Natural killer cell treated with Interleukin-12 subunit alpha and Interleukin-12 subunit beta and Interleukin-15 and Interleukin-18, amount 100 ng/mL, for 72 hours (primary cell): ENCODE measurements at places on chromosomes 11 and 22. TPM values are rescaled to one million over a fixed set of nuclear protein-coding genes. Genes with fewer than 3 reads are reported as not detected.

DNA sequence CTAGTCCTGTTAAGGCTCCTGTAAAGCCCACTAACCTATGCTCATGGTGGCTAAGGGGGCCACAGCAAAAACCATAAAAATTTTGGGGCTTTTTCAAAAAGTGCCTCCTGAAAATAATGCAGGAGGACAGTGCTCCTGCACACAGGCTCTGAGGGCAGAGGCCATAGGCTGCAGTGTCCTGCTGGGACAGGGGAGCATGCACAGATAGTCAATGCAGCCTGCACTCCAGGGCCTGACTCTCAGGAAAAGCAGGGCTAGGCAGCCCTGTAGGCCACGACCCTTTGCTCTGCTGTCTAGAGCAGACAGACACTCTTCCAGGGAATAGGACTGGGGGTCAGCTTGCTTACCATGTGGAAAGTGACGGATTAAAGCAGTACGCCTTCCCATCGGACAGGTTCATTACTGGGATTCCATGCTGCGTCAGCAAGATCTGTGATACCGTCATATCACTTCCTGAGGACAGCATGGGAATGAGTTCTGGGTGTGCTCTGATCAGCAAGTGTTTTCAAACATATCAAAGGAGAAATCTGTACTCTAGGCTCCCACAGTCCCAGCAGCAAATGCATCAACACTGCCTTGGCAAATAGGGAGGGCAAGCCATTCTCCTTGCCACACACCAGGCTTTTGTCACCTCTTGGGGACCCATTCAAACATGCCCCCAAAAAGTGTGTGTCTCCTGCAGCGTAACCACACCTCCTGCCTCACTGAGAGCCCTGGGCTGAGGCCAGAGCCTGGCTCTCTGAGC lies 64.1 kb upstream of the CLTCL1 start:
- no peak for DNase-seq

DNA sequence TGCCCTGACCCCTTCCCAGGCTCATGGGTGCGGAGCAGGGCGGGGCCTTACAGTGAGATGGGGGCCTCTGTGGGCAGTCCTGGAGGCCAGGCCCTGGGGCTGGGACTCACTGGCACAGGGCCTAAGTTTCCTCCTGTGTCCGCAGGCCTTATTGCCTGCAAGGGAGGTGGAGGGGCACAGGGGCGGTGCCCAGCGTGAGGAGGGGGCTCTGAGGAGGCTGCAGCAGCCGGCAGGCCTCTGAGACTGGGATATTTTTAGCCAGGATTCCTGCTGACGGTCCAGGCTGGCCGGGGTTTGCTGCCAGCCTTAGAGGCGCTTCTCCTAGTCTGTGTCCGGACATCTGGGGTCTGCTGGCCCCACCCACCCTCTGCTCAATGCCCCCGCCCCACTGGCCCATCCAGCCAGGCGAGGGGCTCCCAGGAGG lies 5.7 kb upstream of the RTN4R start:
- no peak for DNase-seq

DNA sequence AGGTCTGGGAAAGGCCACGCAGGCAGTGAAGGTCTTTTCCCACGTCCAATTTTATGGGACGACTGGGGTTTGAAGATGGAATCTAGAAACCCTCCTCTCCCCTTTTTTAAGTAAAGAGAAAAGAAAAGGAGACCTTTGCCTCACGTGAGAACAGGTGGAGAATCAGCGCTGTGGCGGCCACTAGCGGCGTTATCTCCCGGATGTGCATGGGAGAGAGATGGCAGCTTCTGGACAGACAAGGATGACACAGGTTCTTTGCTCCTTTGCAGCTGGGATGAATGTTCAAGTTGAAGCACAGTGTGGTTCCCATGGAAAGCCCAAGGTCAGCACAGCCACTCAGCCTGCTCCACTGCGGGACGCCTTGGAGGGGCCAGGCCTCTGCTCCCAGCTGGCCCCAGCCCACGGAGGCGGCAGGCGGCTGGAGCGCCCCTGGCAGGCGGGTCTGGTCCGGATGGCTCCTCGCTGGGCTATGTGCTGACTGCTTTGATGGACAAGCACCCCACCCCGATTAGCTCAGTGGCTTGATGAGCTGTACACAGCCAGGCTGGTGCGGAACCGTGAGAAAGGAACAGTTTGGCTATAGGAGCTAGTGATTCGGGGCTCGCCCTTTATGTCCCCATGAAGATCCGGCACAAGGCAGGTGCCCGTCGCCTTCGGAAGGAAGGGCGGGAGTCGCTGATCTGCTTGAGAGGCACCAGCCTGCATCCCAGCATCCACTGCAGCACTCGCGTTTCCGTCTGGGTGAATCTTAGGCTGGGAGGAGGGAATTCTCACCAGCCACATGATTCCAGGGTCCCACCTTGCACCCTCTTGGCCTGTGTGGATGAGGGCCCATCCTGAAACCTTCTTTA lies 14.5 kb upstream of the BID start:
- no peak for DNase-seq

DNA sequence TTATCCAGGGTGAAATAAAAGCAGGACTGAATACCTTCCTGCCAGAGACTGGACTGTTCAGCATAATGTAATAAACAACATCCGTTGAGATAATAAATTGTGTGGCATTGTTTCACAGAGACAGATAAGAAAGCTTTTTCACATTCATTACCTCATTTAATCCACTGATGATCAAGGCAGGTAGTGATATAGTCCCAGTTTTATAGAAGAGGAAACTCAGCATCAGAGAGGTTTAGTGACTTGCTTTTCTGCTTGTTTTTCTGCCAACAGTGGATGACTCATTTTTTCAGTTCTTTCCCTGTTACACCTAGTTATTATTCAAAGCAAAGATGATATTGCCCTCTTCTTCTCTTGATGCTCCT lies 4.0 kb downstream of the MYO18B start:
- DNase-seq, result no peak

DNA sequence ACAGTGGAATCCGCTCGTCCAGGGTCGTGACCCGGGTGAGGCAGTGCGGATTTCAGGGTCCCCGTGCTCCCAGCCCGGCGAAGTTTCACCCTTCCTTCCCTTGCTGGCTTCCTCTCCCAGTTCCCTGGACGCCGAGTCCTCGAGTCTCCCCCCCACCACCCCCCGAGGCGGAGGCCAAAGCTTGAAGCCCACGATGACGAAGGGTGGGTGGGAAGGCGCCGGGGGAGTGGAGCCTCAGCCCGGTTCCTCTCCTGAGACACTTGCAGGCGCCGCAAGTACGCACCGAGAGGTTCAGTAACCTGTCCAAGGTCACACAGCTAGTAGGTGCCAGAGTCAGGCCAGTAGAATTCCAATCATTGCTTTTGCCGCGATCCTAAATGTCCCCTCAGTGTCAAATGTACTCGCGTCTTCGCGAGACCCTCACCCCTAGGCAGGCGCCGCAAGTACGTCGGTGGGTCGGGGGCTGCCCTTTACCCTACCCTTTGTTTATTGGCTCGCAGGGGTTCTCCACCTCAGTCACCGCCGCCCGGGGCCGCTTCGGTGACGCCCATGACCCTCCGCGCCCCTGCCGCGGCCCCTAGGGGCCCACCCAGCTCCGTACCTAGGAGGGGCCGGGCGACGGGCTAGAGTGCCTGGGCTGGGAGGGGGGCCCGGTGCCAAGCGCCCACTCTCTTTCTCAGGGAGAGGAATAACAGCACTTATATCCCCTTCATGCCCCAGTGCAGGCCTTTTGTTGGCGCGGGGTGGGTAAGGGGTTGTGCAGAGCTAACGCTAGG lies 5.7 kb upstream of the CHRM1 start:
- DNase-seq, result no peak

DNA sequence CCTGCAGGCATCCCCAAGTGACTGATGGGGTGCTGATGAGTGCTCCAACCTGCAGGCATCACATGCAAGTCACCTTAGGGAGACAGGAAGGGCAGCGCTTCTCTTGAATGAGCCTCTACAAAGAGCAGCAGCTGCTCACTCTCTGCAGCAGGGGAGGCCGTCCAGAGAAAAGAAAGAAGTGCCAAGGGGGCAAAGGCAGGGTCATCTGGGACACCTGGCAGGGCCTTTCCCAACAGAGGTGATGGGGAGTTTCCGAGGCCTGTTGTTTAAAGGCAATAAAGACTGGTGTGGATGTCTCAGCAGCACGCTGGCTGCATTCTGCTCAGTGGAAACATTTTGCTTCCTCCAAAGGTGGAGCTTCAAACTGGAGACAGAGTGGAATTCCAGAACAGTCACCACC lies 113.7 kb downstream of the ETS1 start:
- DNase-seq, result no peak

DNA sequence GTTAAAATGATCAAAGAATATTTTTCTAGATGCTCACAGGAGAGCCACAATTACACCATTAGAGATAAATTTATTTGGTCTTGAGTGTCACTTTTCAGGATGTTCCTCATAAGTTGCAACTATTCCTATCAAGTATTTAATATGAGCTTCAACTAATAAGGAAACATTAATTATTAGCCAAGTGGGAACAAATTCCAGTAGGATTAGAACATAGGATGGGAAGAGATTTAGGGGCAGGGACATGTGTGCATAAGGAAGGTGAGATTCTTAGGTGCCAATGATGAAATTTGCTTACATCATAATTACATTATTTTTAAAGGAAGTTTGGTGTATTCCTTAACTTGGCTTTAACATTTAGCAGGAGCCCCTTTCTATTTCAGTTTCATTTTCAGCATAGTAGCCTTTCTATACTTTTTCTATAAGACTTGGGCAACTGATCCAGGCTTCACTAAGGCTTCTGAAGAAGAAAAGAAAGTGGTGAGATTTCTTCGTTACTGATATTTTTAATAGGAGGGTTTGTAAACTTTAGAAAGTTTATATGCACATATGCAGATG lies 38.8 kb downstream of the CSRP3 start:
- DNase-seq, result no peak

GRCh38 chr11:128711136-128711535 lies 17.3 kb downstream of the FLI1 start:
- no peak for DNase-seq

- no peak for DNase-seq
Observed at GRCh38 chr11:57380975-57381374, at the start of gene PRG3. Gene PRG3 (minus strand): TSS chr11:57381150. CDS start chr11:57380708, 442 bp downstream.

DNA sequence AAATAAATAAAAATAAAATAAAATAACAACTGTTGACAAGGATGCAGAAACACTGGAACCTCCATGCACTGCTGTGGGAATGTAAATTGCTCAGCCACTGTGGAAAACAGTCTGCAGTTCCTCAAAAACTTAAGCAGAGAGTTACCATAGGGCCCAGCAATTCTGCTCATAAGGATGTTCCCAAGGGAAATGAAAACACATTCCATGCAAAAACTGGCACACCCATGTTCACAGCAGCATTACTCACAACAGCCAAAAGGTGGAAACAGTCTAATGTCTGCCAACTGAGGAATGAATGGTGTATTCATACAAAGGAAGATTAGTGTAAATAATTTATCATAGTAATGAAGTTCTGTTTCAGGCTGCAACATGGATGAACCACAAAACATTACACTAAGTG lies 3.2 kb upstream of the KRTAP5-10 start:
- no peak for DNase-seq

GRCh38 chr11:83438438-83438837 lies 152.3 kb upstream of the CCDC90B start:
- no peak for DNase-seq

DNA sequence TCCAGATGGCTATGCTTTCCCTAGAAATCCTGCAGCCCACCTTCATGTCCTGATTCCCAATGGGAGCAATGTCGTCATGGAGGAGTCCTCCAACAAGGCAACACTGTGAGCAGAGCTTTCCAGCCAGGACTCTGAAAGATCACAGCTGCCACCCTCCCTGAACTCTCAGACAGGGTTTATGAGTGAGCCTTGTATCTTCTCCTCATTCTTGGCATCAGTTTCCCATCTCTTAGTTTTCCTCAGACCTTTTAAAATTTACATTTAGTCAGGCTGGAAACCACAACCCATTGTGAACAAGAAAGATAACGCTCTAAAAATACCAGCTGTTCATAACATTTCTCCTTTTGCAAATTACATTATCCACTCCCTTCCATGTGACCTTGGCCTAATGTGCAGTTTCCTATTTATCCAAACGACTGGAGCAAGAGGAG lies 15.6 kb upstream of the LYVE1 start:
- DNase-seq, result no peak

DNA sequence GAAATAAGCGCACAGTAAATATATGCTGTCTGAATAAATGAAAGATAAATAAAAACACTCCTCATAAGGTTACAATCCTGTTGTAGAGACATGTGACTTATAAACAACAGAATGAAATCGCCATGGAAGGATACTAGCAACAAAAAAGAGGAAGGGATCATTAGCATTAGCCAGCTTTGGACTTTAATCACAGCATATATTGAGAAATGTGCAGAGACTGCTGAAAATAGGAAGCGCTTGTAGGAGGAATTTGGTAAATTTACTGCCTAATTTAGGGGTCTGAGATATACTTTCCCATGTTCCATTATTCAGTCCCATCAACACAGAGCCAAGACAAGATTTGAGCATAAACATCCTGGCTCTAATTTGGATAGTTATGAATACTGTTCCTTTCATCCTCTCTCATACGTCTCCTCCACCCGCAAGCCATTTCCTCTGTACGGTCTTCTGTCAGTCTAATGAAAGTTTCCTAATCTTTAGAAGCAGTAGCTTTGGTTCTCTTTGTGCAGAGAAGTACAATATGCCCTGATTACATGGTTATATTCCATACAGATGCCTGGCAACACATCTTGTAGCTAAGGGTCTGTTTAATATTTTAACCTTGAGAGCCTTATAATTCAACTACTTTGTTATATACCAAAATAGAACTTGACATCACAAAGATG lies 37.1 kb upstream of the AKIP1 start:
- DNase-seq, result no peak

GRCh38 chr11:73451896-73452295 lies 75.7 kb downstream of the RELT start:
- no peak for DNase-seq

GRCh38 chr11:64260147-64260708 lies 8.9 kb downstream of the PLCB3 start:
- DNase-seq, result no peak

- DNase-seq, result no peak
Observed at GRCh38 chr11:69992026-69992425, 86.1 kb upstream of the ANO1 start.

The TEAD1 gene
- 0.06 TPM for total RNA-seq

The TST gene
- total RNA-seq, result 17.9 TPM

The FTH1 gene
- 40,662 TPM for total RNA-seq

The FOLR2 gene
- total RNA-seq, result not detected

The ADAMTS8 gene
- not detected for total RNA-seq

The LARGE1 gene
- total RNA-seq, result 9.0 TPM

The OR51I1 gene
- not detected for total RNA-seq

The FLRT1 gene
- total RNA-seq, result not detected

The BRSK2 gene
- 0.17 TPM for total RNA-seq

The POTEH gene
- total RNA-seq, result not detected

The RAB36 gene
- 2.1 TPM for total RNA-seq

The SLC1A2 gene
- 0.12 TPM for total RNA-seq

The RASSF10 gene
- not detected for total RNA-seq

The RBM7 gene
- total RNA-seq, result 34.1 TPM

The PKNOX2 gene
- not detected for total RNA-seq

The CYTH4 gene
- 41.1 TPM for total RNA-seq
